ENCODE measurements at places on chromosomes 7 and 10.

DNA sequence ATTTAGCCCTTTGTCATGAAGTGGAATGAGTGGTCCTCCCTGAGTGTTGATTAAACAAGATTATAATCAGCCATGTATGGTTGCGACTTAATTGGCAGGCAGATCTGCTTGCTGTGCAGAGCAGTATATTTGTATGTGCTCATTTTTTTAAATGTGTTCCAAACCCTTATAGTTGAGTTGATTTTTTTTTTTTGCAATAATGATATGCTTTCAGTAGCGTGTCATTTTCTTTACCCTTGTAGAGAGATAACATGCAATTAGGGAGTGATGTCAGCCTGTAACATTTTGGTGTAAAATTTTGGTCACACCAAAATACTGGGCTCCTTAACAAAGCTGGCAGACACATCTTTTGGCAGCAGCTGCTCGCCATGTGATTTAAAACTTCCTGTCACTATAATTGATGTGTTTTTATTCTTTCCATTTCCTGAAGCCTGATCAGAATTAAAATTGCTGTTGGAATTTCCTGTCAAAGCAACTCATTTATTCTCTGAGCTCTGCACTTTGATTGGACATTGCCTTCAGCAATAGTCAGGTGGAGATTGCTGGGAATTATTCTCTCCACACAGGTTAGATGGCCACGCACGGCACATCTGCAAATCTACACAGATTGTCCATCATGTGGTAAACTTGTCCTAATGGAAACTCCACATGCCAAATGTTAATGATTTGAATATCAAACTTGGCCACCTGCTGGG is 125.3 kb downstream of the DYNC1I1 start:
- DNase-seq, result no peak

- DNase-seq, result peak; percentile 11
Measured at GRCh38 chr10:114412907-114413797, 8.8 kb upstream of the AFAP1L2 start.

GRCh38 chr7:101594790-101595189 is 34.3 kb downstream of the MYL10 start:
- no peak for DNase-seq

GRCh38 chr7:46524350-46524749 is 603.3 kb upstream of the IGFBP3 start:
- no peak for DNase-seq

- DNase-seq, result no peak
Measured at GRCh38 chr10:62075912-62076311, 174.4 kb downstream of the ARID5B start.

DNA sequence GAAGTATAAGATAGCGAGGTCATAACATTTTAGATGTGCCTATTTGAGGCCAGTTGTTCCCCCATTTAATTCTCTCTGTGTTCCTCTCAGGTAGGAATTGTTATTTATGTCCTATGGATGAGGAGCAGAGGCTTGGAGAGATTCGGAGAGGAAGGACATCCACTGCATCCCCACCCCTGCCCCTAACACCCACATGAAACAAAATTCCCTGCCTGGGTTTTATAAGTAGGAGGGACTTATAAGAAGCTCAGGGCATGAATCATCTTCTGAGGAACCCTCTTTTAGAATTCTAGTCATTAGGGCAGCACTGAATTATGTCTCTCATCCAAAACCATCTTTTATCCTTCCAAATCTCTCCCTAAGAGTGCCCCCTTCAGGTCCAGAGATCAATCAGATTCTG is 5.0 kb downstream of the CHAT start:
- DNase-seq, result no peak

Measured in inflammatory macrophage treated with lipopolysaccharide for 1 hour (primary cell).